Gastrocnemius medialis (tissue), 4 donors: ENCODE measurements at places on chromosomes 4 and X. TPM values are rescaled to one million over a fixed set of nuclear protein-coding genes. Genes with fewer than 3 reads are reported as not detected.

ADH1A gene
- 0.33 TPM for total RNA-seq

PDLIM3 gene
- 7,224 TPM for total RNA-seq

GAGE13 gene
- not detected for total RNA-seq

DCAF12L2 gene
- total RNA-seq = not detected

DNA sequence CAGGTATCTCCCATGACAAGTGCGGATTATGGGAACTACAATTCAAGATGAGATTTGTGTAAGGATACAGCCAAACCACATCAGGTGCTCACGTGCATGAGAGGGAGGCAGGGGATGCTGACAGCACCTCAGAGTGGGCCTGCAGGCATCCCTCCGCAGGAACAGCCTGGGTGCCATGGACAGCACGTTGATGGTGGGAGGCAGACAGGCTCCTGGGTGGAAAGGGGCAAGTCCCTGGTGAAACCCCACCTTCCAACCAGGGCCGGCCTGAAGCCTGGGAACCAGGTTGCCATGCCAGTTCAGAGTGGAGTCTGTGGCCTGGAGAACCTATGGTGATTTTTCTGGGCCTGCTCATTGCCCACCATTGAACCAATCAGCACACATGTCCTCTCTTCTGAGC, 1469.6 kb downstream of the PCDH7 start:
- no peak for DNase-seq
- H3K4me1 ChIP-seq = no peaks in the 10 kb centered on the region
- no peak overlapping the region for H3K27ac ChIP-seq
- H3K4me3 ChIP-seq = no peak overlapping the region

DNA sequence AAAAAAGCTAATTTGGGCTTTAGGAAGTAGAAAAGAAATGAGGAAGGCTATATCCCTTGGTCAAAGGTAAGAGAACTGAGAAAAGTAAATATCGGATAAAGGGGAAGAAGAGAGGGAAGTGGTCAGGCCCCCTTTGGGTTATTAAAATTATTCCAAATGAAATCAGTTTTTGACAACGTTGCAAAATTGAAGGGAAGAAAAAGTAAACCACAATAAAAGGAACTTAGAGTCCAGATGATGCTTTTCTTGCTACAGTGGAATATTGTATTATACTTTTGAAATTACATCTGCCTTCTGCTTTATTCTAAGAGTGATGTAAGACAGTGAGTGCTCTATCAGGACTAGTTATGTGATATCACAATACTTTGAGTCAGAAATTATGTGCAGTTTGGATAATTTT, 59.4 kb upstream of the RBPJ start:
- no peak overlapping the region for H3K27ac ChIP-seq
- no peak overlapping the region for H3K4me3 ChIP-seq
- H3K4me1 ChIP-seq = no peaks in the 10 kb centered on the region
- DNase-seq = no peak
- no peaks in the 10 kb centered on the region for H3K27me3 ChIP-seq

- no peaks in the 10 kb centered on the region for H3K27me3 ChIP-seq
- H3K4me1 ChIP-seq = no peaks in the 10 kb centered on the region
- no peak overlapping the region for H3K4me3 ChIP-seq
Observed at GRCh38 chr4:5863461-5864113, 29.3 kb downstream of the CRMP1 start.
